ENCODE measurements at places on chromosomes 12 and 14.
A peak's percentile ranks its signal among the peaks of the same experiment; 100 is the strongest.

GRCh38 chr12:116015525-116015924 lies 262.0 kb downstream of the MED13L start:
- peak; percentile 21 for DNase-seq

- DNase-seq = no peak
These were observed 31.6 kb downstream of the CHST11 start for GRCh38 chr12:104488374-104488773.

GRCh38 chr12:84554199-84554723 lies 358.3 kb downstream of the SLC6A15 start:
- no peak for DNase-seq

GRCh38 chr12:50981319-50982239 lies 29.2 kb downstream of the HIGD1C start:
- DNase-seq = no peak

DNA sequence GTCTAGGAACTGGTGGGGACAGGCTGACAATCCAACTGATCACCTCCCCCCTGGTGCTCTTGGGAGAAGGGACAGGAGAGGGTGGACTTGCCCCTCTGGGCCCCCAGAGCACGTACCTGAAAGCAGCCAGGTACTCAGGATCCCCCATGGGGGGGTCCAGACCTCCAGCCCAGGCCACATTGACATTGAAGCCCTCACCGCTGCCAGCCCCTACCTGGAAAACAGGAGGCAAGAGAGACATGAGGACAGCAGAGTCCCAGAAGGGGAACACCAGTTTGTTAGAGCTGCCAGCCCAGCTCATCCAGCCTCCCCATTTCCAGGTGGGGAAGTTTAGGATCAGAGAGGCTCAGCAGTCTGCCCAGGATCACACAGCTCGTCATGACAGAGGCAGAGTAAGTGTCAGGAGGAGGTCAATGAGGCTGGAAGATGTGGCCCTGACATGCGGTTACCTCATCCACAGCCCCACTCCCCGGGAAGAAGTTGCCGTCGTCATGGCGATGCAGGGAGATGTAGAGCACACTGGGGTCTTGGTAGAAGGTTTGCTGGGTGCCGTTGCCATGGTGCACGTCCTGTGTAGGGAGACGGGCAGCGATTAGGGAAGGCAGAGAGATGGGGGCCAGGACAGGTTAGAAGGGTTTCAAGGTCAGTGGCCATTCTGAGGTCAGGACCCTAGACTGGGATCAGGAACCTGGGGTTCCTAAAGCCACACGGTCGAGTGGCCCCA lies 14.7 kb downstream of the SLC48A1 start:
- no peak for DNase-seq

- no peak for DNase-seq
These were observed 93.9 kb downstream of the PLEKHG7 start for GRCh38 chr12:92796650-92797049.

GRCh38 chr14:78700236-78700635 lies 530.1 kb downstream of the NRXN3 start:
- no peak for DNase-seq

GRCh38 chr12:12533238-12533829 lies 29.3 kb downstream of the DUSP16 start:
- DNase-seq = no peak

- DNase-seq = no peak
These were observed 12.6 kb downstream of the NRDE2 start for GRCh38 chr14:90319173-90319572.

DNA sequence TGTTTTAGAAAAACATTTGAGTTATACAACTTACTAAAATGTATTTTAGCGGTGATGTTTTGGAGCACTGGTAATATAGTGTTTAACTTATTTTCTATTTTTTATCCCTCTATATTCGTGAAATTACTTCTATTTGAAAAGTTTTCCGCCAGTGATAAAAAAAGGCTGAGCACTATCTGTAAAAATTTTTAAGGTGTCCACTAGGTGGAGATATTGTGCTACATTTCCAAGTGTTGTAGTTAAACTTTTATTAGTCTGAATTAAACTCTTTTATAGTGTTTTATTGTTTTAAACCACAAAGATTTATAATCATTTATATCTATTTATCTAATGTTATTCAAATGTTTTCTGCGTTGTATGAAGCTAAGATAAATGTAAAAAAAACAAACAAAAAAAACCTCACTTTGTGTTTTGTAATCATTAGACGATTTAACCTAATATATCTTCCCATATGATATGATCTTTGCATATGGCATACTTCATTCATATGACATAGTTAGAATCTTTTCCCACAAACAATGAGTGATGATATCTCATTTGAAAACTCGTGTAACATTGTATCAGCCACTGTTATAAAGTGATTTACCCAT lies 11.8 kb downstream of the ALG10B start:
- DNase-seq = no peak
